ENCODE measurements at places on chromosomes 2 and 18. TPM values are rescaled to one million over a fixed set of nuclear protein-coding genes. Genes with fewer than 3 reads are reported as not detected.

DNA sequence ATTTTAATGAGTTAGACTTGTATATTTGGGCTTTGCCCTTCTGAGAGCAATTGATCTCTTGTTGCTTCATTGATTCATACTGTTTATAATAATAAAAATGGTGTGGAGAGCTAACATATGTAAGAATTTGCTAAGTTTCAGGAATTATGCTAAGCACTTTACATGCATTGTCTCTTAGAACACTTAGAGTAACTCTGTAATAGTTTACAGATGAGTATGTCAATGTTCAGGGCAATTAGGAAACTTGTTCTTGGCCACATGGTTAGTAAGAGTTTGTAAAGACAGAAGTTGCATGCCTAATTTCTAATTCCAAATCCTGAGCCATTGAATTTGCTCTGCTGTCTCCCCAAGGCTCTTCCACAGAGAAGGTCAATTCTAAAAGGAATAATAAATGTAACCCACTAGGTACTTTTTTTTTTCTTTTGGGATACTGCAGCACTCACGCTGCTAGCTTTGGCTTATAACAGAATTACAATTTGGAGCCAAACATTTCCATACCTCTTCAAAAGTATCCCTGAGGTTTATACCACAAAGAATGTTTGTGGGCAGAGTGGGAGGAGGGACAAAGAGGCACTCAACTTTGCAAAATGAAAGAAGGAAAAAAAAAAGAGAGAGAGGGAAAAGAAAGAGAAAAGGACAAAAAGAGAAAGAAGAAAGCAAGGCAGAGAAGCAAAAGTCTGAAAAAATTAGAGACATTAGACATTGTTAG lies 232.4 kb downstream of the CALCRL start:
- DNase-seq, result no peak

DNA sequence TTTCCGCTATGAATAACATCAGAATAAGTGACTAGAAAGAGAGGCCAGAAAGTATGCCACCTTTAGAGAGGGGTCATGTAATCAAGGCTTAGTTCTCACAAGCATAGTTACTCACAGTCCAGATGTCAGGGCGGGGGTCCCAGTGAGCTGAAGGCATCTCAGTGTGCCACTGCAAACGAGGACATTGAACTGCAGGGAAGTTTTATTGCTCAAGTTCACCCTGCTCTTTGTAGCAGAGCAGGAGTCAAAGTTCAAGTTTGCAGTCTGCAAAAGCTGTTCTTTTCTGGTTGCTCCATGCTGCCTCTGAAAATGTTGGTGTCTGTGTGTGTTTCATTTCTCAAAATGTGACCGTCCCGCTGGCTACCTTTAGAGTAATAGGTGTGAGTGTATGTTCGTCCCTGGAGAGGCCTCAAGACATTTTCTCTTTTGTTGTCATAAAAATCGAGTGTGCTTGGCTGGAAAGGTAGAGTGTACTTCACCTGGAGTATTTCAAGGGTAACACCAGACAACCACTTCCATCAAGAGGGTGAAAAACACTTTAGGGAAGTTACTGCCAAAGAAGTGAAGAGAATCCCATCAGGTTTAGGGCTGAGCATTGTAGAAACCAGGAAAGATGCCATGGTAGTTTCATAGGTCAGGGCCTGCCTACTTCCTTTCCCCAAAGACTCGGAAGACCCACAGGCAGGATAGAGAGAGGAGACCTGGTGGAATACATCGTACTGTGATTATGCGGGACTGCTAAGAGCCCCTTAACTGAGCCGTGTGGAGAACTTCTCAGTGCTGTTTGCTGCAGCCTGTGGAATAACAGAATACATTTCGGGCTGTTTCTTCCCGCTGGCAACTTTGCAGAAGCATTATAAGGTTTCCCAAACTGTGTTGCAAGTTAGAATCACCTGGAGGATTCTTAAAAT lies 89.9 kb downstream of the LYPD6 start:
- DNase-seq, result no peak

GRCh38 chr2:102652126-102652525 lies 32.8 kb downstream of the SLC9A2 start:
- no peak for DNase-seq

GRCh38 chr2:3597567-3597966 lies 2.7 kb downstream of the COLEC11 start:
- no peak for DNase-seq

GRCh38 chr18:35747894-35748472 lies 166.4 kb downstream of the GALNT1 start:
- DNase-seq, result no peak

GRCh38 chr2:170843656-170844055 lies 27.0 kb downstream of the GAD1 start:
- no peak for DNase-seq

DNA sequence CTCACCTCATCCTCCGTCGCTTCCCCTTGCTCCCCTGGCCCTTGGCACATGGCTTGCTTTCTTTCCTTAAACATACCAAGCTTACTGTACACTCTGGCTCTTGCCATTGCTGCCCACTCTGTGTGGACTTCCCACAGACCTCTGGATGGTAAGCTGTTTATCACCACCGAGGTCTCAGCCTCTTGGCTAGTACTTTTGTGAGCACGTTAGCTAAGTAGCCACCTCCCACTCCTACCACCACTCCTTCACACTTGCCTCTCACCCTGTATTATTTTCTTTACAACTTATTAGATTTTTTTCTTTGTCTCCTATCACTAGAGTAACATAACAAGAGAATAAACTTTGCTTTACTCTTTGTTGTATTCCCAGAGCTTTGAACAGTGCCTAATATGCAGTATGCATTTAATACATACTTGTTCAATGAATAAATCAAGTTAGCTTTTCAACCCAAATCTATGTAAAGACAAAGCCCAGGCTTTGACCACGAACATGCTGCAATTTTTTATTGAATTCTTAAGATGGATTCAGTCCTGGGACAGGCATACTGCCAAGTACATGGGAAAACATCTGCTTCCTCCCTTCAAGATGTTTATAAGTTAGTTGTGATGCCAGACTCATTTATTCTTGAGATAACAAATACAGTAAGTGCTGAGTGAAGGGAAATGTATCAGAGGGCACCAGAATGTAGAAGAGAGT lies 25.0 kb upstream of the MSGN1 start:
- no peak for DNase-seq

DNA sequence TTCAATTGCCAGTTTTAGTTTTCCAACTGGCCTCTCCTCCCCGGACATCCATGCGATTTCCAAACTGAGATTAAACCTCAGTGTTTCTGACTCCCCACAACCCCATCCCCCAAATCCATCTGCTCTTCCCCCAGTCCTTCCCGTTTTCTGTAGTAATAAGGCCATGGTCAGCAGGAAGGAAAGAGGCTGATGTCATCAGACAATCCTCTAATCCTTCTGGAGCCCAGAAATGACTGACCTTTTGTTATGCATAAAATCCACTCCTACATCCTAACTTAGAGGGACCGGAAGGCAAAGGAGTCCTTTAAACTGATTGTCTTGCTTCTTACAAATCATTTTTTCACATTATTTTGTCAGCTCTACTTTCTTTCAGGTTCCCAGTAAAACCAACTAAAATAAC lies 155.8 kb downstream of the INO80D start:
- no peak for DNase-seq

DNA sequence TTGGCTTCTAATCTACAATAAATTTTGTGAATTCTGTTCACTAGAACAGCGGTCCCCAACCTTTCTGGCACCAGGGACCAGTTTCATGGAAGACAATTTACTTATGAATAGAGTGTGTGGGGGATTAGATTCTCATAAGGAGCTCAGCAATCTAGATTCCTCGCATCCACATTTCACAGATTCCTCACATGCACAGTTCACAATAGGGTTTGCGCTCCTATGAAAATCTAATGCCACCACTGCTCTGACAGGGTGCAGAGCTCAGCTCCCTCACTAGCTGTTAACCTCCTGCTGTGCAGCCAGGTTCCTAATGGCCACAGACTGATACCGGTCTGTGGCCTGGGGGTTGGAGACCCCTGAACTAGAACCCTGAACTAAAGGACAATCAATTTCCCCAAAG lies 1568.6 kb upstream of the NXPH2 start:
- no peak for DNase-seq

GRCh38 chr2:121297217-121297830 lies 12.3 kb upstream of the TFCP2L1 start:
- no peak for DNase-seq

- no peak for DNase-seq
These were observed 40.5 kb upstream of the AP1S3 start for GRCh38 chr2:223877721-223878410.

DNA sequence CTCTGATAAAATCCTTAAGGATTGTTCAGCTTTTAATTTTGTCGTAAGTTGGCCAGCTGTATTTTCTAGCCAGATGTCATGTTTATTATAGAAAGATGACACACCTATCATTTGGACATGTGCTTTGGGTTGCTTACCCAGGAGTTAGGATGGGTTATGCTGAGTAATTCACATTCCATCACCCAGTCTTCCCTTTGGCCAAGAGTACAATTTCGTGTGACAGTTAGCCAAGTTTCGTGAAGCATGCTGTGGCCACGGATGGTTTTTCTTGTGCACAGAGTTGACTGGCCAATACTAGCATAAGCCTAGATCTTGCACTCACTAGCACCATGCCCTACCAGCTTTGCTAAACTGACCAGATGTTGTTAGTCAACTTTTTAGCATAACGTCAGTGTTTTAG lies 5.8 kb downstream of the MAPRE3 start:
- DNase-seq, result no peak

- DNase-seq, result no peak
These were observed 46.3 kb downstream of the ASB18 start for GRCh38 chr2:236217926-236218325.

DNA sequence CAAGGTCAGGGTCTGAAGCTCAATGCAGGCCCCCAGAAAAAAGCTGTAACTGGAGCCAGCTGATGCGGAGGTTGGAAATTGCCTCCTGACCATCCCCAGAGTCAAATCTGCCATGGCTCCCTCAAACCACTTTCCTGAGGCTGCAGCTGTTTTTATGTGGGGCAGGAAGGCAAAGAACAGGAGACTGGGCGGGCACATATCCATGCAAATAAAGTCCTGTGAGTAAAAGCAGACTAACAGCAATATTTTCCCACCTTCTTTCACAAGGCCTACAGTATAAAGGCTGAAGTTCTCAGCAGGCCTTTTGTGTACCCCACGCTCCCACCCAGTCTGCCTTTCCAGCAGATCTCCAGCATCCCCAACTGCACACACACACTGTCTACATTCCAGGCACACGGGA lies 47.1 kb downstream of the CYP1B1 start:
- DNase-seq, result no peak

DNA sequence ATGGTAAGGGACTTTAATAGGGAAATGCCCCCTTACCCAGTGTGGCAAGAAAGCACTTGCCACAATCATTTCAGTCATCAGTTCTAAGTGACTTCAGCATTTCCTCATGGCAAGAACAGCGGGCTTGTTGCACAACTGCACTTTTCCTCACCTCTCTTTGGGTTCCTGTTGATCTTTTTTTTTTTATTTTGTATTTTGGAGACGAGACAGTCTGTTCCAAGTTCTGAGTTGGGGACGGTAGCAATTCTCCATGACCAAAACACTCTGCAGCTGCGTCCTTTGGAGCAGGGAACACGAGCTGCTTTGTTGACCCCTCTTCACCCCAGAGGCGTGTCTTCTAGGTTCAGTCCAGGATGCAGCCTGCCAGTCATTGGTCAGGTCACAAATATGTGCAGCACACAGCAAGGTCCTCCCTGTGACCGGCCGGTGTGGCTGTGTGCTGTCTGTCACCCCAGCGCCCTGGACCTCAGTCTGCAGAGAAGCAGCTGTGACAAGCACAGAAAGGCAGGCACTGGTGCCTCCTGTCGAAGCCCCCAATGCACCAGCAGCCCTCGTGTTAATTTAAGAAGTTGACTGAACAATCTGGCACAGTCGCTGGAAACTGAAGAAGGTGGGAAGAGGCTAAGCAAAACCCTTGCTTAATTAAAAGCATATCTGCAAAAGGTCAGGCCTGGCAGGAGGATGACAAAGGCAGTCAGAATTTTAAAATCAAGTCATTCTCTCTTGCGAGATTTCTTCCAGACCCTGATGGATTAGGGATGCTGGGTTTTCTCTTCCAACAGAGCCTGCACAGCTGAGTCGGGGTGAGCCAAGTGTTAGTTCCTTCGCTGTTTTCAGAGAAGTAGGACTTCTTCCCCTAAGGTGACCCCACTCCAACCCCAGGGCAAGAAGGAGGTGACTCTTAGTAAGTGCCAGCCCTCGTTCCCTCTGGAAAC lies 96.7 kb upstream of the COPS8 start:
- DNase-seq, result peak; percentile 73

DNA sequence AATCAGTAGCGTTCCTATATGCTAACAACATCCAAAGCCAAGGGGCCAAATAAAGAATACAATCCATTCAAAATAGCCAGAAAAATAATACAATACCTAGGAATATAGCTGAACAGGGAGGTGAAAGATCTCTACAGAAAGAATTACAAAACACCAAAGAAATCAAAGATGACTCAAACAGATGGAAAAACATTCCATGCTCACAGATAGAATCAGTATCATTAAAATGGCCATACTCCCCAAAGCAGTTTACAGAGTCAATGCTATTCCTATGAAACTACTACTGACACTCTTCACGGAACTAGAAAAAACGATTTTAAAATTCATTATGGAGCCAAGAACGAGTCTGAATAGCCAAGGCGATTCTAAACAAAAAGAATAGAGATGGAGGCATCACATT lies 57.4 kb downstream of the CCBE1 start:
- DNase-seq, result no peak

- DNase-seq, result no peak
These were observed 162.1 kb upstream of the TTC39C start for GRCh38 chr18:23852236-23853045.

DNA sequence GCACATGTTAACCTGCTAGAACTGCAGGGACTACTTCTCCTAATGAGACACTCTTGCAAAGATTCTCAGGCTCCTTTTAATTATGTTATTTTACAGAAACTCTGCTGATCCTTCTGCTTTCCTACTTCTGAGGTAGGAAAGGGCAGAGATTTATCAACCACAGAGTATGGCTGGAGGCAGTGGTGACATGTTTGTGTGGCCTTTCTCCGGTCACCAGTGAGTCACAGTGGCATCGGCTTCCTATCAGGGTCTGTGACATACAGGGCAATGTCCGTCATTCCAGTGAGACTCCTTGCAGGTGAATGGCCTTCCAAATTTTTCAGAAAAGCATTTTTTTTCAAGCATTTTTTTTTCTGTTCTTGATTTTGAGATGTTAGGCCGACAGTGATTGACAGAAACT lies 180.7 kb upstream of the LYPD1 start:
- DNase-seq, result no peak

Gene CNDP1
- total RNA-seq, result not detected

Gene ZC3H8
- total RNA-seq, result 12.0 TPM

Gene PKDCC
- 120 TPM for total RNA-seq

Gene RMDN2
- 4.9 TPM for total RNA-seq

Gene KCNJ13
- total RNA-seq, result not detected

Gene SLC5A7
- total RNA-seq, result 0.19 TPM

Gene VPS54
- 8.8 TPM for total RNA-seq

Gene PRSS56
- 0.19 TPM for total RNA-seq

Gene LIMS2
- total RNA-seq, result 237 TPM

Gene MYOM1
- 608 TPM for total RNA-seq

Gene ARHGEF33
- 0.32 TPM for total RNA-seq
